ENCODE measurements at places on chromosomes 4 and X.

DNA sequence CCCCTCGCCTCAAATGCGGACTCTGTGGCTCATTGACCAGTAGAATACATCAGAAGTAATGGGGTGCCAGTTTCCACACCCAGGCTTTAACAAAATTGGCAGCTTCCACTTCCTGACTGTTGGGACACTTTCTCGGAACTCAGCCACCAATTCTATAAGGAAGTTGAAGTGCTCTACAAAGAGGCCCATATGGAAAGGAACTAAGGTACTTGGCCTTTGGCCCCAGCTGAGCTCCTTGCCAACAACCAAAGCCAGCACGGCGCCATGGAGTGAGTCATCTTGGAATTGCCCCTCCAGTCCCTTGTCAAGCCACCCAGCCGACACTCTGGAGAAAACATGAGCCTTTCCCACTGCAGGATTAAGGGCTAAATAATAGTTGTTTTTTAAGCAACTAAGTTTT is 262.2 kb upstream of the INTU start:
- no peak for DNase-seq

GRCh38 chr4:39522068-39522467 is 5.2 kb downstream of the UGDH start:
- no peak for DNase-seq

- no peak for DNase-seq
Measured at GRCh38 chrX:39953879-39954278, 143.9 kb downstream of the BCOR start.

- DNase-seq: no peak
Measured at GRCh38 chrX:12802741-12803140, 11.5 kb downstream of the PRPS2 start.

DNA sequence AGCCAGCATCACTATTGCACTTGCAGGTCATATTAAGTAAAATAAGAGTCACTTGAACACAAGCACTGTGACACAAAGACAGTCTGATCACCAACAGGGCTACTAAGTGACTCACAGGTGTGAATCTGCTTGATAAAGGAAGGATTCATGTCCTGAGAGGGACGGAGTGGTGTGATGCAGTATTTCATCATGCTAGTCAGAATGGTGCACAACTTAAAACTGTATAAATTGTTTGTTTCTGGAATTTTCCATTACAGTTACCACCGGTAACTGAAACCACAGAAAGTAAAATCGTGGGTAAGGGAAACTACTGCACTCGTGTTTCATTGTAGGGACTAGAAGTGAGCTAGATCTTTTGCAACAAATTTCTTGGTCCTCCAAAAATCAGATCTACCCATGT is 109.7 kb downstream of the ELOVL6 start:
- DNase-seq: no peak

DNA sequence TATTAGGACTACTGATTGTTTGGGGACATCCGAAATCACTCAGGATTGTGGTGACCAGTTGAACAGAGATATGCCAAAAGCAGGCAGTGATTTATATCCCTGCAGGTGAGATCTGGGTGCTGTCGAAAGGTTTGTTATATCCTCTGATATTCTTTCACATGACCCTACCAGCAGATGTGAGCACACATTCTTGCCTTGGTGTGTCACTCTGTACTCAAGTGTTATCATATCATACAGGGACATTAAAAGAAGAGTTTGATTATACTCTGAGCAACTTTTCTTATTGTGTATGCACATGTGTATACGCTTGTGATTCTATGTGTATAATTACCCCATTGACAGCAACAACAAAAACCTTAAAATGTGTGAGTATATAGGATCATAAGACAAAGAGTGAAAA is 381.2 kb upstream of the IGFBP7 start:
- no peak for DNase-seq

DNA sequence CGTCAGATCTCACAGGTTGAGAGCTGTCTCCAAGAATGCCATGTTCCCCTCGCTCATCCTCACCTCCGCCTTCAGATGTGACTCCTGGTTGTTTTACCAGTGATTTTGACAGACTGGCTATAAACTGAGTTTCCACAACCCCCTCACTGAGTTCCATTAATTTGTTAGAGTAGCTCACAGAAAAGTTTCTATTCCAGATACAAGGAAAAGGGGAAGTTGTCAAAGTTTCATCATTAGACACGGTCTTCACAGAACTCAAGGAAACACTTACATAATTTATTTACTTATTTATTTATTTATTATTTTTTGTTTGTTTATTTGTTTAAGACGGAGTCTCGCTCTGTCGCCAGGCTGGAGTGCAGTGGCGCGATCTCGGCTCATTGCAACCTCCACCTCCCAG is 55.7 kb upstream of the IQSEC2 start:
- no peak for DNase-seq

DNA sequence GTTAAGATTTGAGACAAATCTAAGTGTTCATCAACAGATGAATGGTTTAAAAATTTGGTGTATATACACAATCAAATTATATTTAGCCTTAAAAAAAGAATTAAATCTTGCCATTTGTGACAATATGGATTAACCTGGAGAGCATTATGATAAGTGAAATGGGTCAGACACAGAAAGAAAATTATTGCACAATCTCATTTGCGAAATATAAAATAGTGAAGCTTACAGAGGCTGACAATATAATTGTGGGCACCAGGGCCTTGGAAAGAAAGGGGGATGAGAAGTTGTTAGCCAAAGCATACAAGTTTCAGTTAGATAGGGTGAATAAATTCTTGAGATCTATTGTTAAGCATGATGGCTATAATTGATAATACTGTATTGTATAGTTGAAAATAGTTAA is 883.0 kb downstream of the TECRL start:
- no peak for DNase-seq

GRCh38 chr4:157014621-157015591 is 43.3 kb upstream of the PDGFC start:
- no peak for DNase-seq

GRCh38 chr4:1772853-1773538 is 20.1 kb upstream of the FGFR3 start:
- no peak for DNase-seq

DNA sequence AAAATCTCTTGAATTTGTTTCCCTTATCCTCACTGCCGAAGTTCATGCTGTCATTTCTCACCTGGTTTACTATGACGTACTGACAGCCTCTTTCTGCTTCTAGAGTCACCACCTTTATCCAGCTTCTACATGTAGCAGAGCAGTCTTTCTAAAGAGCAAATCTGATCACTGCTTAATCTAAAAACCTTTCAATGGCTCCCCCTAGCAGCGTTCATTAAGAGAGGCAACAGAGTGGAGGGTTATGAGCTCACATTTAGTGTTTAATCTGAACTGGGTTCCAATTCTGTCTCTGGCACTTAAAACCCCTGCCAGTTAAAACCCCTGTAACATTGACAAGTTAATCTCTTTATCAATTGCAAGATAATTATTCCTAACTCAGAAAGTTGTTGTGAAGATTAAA is 4.4 kb downstream of the RBPJ start:
- no peak for DNase-seq

Data from stimulated activated CD4-positive, alpha-beta T cell treated with anti-CD3 and anti-CD28 coated beads, TNF-alpha, amount 100 ng/mL, for 1 hour (primary cell).